ENCODE measurements at places on chromosomes 5 and 9.

- DNase-seq, result no peak
Measured at GRCh38 chr9:31445357-31445756, 939.1 kb upstream of the ACO1 start.

DNA sequence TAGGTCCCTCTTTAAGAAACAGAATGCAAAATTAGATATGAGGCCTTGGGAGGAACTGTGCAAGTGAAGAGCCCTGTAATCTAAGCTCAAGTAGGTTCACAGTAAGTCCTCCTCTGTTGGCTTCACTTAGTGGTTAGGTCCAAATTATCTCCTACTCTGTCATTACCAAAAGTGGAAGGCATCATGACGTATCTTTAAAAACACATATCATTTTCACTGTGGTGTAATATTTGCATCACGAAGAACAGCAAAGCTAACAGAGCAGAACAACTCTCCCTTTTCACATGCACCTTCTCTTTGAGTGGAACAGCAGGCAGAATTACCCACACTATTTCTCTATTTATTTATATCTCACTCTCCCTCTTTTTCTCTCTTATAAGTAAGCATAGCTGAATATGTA is 240.5 kb upstream of the CCNH start:
- no peak for DNase-seq

DNA sequence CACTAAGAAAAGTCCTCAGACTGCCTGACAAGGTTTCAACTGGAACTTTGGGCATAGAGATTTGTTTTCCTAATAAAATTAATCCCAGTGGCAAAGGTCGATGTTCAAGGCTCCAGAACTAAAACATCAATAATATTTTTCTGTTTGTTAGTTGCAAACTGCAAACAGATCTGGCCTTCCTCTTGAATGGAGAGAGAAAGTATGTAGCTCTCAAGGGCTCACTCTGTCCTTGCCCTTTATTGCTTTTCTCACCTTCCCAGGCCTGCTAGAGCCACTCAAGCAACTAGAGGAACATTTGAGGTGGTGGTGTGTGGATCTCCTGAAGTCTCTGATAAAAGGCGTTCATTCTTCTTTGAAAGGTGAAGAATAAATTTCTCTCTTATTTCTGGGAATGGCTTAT is 16.6 kb downstream of the ALDH1A1 start:
- no peak for DNase-seq

DNA sequence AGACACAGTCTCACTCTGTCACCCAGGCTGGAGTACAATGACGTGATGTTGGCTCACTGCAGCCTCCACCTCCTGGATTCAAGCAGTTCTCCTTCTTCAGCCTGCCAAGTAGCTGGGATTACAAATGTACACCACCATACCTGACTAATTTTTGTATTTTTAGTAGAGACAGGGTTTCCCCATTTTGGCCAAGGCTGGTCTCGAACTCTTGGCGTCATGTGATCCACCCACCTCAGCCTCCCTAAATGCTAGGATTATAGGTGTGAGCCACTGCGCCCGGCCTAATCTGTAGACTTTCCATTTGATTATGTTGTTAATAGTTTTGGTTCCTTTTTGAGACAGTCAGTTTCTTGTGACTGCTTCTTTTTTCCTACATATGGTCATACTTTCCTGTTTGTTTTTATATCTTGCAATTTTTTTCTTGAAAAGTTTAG is 31.0 kb downstream of the MTREX start:
- DNase-seq, result no peak

DNA sequence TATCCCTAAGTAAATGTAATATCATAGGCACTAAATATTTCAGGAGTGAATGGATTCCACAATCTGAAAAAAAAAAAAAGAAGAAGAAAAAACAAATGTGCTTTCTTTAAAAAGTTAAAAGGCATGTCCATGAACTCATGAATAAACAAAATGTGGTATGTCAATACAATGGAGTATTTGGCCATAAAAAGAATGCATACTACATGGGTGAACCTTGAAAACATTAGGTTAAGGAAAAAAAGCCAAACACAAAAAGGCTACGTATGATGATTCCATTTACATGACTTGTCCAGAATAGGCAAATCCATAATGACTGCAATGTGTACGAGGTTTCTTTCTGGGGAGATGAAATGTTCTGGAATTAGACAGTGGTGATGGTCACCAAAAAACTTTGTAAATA is 45.3 kb downstream of the FNIP1 start:
- DNase-seq, result no peak

- no peak for DNase-seq
Measured at GRCh38 chr9:13568841-13569601, 289.5 kb upstream of the MPDZ start.

- no peak for DNase-seq
Measured at GRCh38 chr5:179765400-179765799, 28.4 kb upstream of the LTC4S start.

- no peak for DNase-seq
Measured at GRCh38 chr5:81334304-81335061, 33.1 kb downstream of the ZCCHC9 start.

GRCh38 chr9:123073441-123073840 is 40.0 kb downstream of the GPR21 start:
- no peak for DNase-seq

DNA sequence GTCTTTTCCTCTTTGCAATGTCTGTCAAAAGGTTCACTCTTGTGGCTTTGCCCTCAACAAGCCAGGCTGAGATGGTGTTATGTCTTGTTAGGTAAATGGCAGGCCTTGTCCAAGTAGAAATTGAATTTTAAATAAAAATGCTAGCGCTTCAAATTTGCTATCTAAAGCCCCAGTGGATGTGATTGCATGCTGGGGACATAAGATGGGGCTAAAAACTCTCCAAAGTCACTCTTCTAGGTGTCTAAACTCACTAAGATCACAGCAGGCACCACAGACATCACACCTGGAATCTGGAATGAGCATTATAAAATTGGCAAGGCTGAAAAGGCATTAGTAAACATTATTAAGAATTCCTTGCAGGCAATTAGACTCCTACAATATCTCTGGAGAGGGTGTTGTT is 262.7 kb upstream of the CLINT1 start:
- DNase-seq, result no peak

DNA sequence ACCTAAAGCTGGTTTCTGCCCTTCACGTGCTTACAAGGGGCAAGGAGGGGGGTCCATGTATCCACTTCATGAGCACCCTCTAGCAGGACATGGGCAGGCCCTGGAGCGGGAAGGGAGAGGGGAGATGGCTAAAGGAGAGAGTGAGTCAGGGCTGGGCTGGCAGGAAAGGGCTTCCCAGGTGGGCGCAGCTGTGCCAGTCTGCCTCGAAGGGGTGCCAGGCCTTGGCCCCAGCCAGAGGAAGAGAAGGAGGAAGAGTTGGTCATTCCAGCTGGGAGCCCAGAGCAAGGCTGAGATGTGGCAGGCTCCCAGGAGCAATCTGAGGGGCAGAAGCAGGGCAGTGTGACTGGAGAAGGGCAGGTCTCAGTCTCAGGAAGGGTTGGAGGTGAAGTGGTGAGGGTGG is 24.7 kb downstream of the TRIM14 start:
- DNase-seq, result no peak

DNA sequence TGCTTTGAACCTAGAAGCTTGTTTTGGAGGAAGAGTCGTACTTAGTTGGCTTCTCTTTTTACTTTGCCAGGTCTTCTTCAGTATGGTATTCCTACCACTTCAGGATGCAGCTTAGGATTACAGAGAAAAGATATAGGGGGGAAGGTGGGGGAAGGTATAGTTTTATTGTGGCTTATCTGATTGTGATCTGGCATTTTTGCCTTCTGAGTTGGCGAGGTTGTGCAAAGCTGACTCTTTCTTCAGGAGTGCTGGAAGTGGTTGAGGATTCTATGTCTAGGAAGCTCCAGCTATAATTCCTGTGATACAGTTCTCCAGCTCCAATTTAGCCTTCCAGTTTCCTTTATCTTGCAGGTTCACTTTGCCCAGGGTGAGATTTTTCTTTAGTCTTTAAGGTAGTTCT is 7.0 kb downstream of the CDC42SE2 start:
- DNase-seq, result no peak

DNA sequence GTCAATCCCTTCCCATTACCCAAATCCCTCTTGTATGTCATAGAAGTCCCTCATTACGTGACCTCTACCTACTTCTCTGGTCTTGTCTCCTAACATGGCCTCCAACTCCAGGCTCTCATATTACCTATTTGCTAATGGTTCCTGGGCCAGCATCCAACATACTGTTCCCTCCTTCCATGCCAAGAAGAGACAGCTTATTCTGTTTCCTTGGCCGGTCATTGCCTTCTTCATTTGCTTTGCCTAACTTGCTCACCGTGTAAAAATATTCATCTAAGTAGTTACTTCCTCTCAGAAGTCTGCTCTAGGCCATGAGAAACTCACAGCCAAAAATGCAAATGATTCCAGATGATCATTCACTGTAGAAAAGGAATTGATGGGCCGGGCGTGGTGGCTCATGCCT is 8.9 kb upstream of the IL6ST start:
- no peak for DNase-seq

- DNase-seq, result no peak
Measured at GRCh38 chr9:91732187-91733005, 217.6 kb downstream of the ROR2 start.

DNA sequence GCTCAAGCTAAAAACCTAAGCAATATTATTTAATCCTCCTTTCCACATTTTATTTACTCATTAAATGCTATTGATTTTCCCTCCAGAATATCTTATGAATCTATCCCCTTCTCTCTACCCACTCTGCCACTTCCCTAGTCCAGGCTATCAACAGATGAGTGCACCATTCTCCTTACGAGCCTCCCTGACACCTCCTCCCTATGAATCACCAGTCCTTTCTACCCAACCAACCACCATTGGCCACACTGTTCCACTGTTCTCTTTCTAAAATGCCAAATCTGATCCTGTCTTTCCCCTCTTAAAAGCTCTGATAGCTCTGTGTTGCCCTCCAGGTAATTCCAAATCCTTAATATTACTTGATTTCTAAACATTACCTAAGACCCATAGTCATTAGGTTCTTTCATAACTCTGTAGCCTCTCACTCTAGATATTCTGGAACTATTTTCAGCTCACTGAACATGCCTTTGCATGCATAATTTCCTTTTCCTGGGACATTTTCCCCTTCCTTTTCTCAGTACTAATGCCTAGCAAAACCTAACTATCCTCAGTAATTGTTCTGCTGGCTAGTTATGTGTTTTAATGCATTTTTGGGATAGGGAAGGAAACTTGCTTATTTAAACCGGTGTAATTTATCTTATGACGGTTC is 126.3 kb downstream of the UNC13B start:
- DNase-seq, result no peak

DNA sequence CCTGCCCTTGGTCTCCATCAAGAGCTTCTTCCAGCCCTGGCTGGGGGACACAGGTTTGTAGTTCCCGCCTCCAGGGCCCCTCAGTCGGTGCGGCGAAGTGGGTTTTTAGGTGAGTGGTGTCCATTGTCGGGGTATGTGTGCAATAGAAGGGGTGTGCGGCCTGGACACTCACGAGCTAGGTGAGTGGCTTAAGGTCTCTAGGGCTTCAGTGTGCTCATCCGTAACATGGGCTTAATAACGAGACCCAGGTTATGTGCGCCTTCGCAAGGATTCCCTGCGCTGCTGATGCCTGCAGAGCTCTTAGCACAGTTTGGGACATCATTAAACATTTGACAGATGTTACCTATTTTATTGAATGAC is 656 bp downstream of the CEP78 start:
- no peak for DNase-seq

DNA sequence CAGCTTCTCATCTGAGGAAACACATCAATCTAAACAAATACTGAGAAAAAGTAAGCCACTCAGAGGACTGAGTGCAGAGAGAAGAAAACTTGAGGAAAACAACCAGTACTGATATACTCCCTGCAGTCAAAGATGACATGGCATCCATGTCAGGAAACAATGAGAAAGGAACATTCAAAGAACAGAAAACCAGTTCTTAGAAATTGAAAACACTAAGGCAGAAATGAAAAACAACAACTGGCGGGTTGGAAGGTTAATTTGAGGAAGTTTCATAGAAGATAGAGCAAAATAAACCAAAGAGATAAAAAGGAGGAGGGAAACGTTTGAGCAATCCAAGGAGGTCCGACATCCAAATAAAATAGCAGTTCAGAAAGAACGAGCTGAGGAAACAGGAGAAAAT is 475.2 kb downstream of the HINT1 start:
- no peak for DNase-seq

- no peak for DNase-seq
Measured at GRCh38 chr9:19358701-19359100, 21.3 kb downstream of the RPS6 start.

- DNase-seq, result no peak
Measured at GRCh38 chr9:847505-847904, 6.0 kb downstream of the DMRT1 start.

DNA sequence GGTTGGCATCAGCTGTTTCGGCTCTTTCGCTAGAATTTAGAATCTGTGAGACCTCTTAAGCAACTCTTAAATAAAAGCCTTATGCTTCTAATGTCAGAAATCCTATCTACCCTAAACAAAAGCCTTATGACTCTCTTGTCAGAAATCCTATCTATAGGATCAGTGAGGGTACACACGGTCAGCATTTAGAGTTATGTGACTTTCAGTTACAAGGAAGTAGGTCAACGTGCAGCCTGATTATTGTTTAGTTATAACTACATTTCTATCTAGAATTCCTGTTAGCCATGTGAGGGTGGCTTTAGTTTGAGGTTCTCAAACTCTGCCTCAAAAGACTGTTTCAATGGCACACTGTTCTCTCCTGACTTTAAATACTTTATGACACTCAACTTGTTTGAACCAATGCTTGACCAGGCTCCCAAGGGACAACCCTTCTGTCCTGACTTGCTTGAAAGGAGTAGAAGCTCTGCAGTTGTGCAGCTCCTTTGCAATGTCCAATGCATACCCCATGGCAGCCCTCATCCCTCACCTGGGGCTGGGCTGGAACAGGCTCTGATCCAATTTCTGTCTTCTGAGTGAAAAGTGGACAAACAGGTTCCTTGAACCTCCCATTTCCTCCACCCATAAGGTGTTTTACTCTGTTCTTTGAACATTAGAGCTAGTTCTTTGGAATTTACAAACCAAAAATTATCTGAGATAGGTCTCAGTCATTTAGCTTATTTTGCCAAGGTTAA is 251.6 kb upstream of the PIK3R1 start:
- DNase-seq, result no peak

DNA sequence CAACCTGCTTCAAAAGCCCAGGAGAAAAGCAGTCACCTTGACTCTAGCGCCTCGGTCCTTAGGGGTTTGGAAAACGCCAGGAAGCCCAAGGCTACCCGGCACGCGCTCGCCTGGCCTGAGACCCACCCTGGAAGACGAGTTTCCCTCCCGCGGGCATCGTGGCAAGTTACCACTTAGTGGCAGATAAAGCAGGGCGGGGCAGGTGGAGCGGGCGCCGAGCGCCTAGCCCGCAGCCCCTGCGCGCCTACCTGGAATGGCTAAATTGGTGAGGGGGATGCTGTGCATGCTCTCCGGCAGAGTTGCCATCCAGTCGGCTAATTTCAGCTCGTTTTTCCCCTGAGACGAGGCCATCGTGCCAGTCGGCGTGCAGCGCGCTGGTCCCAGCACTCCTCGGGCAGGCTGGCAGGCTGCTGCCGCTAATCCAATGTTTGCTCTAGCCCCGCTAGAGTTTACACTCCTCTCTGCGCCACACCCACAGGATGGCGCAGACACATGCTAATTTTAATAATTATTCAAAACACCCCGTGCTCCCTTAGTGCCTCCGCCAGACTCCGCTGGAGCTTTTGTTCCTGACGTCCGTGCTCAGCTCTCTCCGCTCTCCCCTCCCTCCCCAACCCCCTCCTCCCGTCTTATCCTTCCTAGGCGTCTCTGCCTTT is at the start of gene PLCXD3:
Gene PLCXD3 (minus strand): TSS at position 426 of the 656 bp plus-strand sequence. CDS start 75 bp downstream, at position 351.
- DNase-seq, result no peak
